Activated CD8-positive, alpha-beta memory T cell treated with anti-CD3 and anti-CD28 coated beads, Interleukin-2, amount 50 U/mL, for 4 hours (primary cell): ENCODE measurements at places on chromosomes 16 and 17.

- no peak for DNase-seq
These were observed 14.5 kb upstream of the GPRC5C start for GRCh38 chr17:74417178-74418045.

GRCh38 chr17:65918500-65918899, 273.4 kb downstream of the CEP112 start:
- no peak for DNase-seq

- DNase-seq, result no peak
These were observed 12.5 kb downstream of the SLC16A3 start for GRCh38 chr17:82241183-82241925.

GRCh38 chr17:17017343-17018014, 24.8 kb upstream of the MPRIP start:
- no peak for DNase-seq

- DNase-seq, result no peak
These were observed 17.2 kb downstream of the SNTB2 start for GRCh38 chr16:69204172-69204571.
